ENCODE measurements at places on chromosomes 2 and 18.

DNA sequence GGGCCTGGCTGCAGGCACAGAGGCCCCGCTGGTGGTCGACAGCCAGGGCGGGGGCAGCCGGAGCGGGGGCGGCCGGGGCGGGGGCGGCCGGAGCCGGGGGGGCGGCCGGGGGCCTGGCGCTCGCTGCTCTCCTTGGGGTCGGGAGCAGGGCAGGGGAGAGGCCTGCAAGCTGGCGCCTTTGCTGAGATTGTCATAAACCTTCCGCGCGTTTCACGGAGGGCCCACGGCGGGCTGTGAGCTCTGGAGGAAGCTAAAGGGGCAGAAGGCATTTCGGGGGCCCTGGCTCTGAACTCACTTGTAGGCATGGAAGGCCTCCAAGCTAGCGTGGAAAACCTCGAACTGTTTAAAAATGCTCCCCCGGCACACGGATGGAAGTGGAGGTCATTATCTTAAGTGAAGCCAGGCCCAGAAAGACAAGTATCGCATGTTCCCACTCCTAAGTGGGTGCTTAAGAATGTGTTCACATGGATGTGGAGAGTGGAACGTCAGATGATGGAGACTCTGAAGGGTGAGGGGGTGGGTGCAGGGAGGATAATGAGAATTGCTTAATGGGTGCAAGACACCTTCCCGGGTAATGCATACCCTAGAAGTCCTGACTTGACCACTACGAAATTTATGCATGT, 629 bp downstream of the PRELID3A start:
- no peak for DNase-seq

DNA sequence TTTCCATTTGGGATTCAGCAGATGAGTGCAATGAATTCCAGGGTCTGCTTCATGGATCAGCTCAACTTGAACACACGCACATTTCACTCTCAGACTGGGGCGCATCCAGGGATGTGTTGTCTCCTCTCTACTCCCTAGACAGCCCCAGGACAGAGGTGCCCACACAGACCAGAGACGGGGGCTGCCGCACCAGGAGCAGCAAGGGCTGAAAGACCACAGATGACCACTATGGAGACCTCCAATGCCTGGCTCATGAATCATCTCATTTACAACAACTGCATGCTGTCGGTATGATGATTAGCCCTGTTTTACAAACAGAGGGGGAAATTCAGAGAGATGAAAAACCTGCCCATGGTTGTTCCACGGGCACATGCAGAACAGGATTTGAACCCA, 63.1 kb downstream of the CYP26B1 start:
- DNase-seq = no peak

GRCh38 chr2:176847575-176847974, 365.0 kb upstream of the HNRNPA3 start:
- no peak for DNase-seq

- no peak for DNase-seq
Observed at GRCh38 chr2:2826621-2827020, 495.5 kb upstream of the MYT1L start.

GRCh38 chr2:27621524-27621923, 7.3 kb downstream of the CCDC121 start:
- DNase-seq = no peak

- no peak for DNase-seq
Observed at GRCh38 chr2:112199188-112199587, 55.7 kb downstream of the ZC3H8 start.

Data from H54 (cell line).